LHCN-M2 (cell line): ENCODE measurements at places on chromosomes 3 and 15. TPM values are rescaled to one million over a fixed set of nuclear protein-coding genes. Genes with fewer than 3 reads are reported as not detected.

- no peak for DNase-seq
Measured at GRCh38 chr15:101556273-101556672, 66.8 kb upstream of the PCSK6 start.

- no peak for DNase-seq
Measured at GRCh38 chr15:67176195-67176971, 78.1 kb downstream of the AAGAB start.

DNA sequence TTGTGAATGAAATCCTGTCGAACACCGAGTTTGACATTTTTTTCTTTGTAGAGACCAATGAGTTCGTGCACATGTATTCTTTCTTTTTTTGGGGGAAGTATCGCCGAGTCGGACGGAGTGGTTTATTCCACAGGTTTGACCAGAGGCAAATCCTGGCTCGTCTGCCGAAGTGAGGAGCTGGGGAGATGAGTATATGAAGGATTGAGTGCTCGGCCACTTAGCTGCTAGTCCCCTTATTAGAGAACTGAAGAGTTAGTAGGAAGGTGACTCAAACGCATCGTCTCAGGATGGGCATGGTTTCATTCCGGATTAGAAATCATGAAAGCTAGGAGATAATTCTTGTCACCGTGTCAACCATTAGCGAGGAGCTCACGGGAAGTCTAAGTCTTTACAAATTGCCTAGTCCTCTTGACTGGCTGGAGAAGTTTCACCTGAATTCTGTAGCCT, 154.7 kb upstream of the GOLIM4 start:
- no peak for DNase-seq

DNA sequence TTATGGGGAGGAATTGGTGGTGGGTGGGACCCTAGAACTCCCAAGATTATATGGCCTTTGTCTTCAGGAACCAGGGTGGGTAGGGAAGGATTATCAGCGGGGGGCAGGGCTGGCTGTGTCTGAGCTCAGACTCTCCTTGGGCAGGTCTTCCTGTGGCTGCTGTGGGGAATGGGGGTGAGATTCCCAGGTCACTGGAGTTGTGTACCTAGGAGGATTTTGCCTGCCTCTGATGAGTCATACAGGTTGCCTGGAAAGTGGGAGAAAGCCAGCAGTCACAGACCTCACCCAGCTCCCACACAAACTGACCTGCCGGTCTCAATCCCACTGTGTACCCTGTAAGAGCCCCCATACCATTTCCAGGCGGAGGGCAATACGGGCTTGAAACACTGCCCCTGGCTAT, 209.9 kb upstream of the CNTN3 start:
- DNase-seq: no peak

GRCh38 chr3:44280631-44281030, 38.9 kb downstream of the TOPAZ1 start:
- no peak for DNase-seq

DNA sequence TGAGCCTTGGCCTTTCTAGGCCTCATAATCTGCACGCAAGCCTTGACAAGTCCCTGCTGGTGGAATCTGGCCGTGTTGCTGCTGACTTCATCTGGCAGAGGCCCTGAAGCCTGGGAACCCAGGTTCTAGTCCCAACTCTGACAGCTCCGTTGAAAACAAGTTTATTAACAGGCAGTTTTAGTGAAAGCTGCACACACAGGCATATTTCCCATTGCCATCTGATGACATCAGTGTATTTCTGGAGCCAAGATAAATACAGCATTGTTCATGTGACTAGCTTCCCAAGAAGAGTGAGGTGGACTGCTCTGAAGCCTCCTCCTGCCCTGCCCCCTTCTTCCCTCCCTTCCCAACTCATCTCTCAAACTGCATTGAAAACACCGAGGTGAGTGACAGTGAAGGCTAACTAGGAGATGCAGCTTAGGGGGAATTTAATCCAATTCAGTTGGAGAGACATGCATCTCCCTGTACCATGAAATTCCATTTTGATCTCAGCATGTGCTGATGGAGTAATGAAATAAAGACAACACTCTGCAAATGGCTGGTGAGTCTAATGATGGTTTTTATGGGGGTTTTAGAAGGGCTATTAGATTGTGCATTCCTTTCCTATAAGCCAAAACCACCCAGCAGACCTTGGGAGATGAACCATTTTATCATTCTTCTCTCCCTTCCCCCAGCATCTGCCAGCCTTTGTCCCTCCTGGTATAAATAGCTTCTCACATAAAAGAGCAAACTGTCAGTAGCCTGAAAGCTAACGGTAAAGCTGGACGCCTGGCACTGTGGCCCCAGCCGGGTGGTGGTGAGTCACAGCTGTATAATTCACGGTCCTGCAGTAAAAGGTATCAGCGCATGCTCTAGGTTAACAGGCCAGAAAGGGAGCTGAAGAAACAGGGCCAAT, 38.0 kb downstream of the PRICKLE2 start:
- peak; percentile 95 for DNase-seq

DNA sequence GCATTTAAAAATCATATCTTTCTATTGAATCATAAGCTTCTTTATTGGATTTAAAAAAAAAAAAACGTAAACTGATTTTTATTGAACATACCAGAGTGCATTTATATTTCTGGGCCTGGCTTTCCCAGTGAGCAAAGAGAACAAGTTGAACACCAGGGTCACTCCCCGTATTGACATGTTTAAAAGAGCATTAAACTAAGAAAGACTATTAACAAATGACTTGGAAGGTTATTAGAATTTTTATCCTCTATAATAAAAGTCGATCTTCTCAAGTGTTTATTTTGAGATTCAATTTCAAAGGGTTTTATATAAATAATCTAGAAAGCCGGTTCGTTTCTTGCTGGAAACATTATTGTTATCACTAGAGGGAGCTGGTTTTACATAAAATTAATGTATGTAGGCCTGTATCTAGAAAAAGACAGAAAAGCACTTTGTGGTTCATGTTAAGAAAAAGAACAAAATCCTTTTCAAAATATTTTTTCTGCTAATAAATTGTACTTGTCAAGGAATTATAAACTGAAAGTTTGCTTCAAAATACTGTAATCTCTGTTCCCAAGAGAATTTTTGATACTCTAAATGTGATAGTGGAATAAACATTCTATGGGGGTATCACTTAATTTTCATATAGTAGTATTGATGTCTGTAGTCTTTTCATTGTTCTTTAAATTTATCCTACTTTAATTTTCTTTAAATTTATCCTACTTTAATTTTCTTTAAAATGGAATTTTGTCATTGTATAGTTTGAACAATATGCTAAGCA, 321.8 kb upstream of the MME start:
- peak; percentile 56 for DNase-seq

- DNase-seq: no peak
Measured at GRCh38 chr3:50124052-50124799, 30.9 kb upstream of the SEMA3F start.

- DNase-seq: peak; percentile 65
Measured at GRCh38 chr3:61564395-61565059, 3.2 kb downstream of the PTPRG start.

GRCh38 chr3:190673148-190673547, 159.3 kb downstream of the IL1RAP start:
- DNase-seq: no peak

- DNase-seq: peak; percentile 98
Measured at GRCh38 chr3:30347679-30348216, 258.7 kb upstream of the TGFBR2 start.

DNA sequence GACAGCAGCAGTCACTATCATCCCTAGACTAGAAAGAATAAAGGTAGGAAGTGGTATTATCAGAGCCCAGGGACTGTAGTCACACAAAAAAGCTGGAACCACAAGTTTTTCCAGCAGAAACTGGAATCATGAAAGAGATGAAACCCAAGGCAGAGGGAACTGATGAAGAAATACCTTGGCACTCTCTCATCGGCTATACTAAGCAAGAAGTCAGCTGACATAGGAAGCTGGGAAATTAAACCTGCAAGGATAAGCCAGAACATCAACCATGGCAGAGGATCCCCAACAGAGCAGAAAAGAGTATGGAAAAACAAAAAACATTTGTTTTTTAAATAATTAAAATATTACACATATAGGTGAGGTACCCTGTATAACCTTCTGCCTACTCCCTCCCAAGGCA, 86.5 kb downstream of the AQR start:
- peak; percentile 4 for DNase-seq

DNA sequence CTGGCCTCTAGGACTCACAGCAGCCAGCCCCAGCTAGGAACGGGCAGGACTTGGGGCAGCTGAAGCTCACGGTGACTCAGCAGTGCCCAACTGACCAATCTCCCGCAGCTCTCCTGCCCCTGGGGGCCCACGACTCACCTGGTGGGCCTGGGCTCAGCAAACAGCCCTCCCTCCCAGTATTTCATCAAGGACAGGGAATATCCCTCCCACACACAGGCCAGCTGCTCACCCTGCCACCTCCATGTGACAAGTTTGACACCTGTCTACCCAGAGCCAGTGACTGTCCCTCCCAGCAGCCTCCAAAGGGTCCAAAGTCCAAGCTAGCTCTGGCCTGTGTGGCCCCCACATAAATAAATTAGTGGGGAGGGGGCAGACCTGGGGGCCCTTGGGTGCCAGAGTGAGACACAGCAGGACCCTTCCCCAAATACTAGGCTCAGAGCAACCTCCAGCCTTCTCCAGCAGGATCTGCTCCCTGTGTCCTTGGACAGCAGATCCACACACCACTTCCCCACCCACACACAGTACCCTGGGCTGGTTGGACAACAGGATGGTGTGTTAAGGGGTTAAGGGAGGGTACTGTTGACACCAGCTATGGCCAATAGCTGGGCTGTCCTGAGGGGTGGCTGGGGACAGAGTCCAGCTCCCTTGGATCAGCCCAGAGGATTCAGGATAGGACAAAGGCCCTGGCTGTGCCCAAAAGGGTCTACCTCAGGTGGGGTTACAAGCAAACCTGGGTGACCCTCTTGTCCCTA, 4.3 kb downstream of the GNAT1 start:
- no peak for DNase-seq

Gene ROPN1
- not detected in 2 replicates for total RNA-seq

Gene CHRNB4
- not detected in 2 replicates for total RNA-seq

Gene CPLX3
- not detected in 2 replicates for total RNA-seq

Gene GOLGA8J
- not detected in 2 replicates for total RNA-seq

Gene CORO2B
- total RNA-seq: 18.3 and 20.3 TPM in 2 replicates

Gene STAC
- total RNA-seq: 0.26 and 0.52 TPM in 2 replicates

Gene MORC1
- total RNA-seq: not detected in 2 replicates

Gene CELF6
- total RNA-seq: 0.38 and 0.46 TPM in 2 replicates
